Activated T-helper 1 cell treated with Interleukin-2 at 50 U/mL for 16 hours (primary cell): ENCODE measurements at places on chromosomes 5 and 9.

- no peak for DNase-seq
Observed at GRCh38 chr5:79474367-79475151, 39.4 kb downstream of the HOMER1 start.

- no peak for DNase-seq
Observed at GRCh38 chr9:20906326-20906725, 125.1 kb downstream of the HACD4 start.

DNA sequence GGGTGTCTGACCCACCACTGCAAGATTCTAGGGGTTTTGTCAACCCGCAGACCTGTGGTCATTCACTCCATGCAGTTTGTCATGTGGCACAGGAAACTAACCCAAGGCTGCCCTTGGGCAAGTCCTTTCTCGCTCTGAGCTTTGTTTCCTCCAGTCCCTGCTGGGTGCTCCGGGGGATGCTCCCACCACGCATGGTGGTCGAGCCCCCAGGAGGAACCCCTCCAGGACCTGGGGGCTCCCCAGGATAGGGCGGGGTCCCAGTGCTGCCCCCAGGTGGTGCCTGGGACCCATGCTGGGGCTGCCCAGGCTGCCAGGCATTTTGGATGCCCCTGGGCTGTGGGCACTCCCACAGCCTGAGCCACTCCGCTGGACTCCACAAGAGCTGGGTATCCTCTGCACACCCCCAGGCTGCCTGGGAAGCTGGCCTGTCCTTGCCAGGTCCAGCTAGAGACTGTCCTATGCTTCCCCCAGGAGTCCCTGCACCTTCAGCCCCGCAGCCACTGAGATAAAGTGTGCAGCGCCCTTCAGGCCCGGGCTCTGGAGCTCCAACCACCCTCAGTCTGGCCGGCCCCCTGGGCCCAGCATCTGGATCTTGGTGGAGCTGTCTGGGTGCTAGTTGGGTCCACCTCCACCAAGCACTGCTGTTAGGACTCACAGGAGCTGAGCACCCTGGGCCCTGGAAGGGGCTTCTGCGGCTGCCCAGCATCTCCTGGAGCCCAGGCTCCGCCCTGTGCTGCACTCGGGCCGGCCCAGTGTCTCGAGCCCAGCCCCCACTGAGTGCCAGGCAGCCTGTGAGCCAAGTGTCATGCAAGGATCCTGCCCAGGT lies 104.3 kb downstream of the PHF2 start:
- DNase-seq = no peak

DNA sequence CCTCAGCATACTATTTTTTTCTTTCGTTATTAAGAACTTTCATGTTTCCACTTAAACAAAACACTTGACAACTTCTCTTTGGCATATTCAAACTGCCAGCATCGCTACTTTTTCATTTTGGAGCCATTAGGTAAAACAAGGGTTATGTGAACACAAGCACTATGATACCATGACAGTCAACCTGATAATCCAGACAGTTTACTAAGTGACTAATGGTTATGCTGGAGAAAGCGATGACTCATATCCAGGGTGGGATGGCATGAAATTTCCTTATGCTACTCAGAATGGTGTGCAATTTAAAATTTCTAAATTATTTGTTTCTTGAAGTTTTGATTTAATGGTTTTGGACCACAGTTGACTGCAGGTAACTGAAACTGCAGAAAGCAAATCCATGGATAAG lies 29.9 kb upstream of the PRSS3 start:
- no peak for DNase-seq

DNA sequence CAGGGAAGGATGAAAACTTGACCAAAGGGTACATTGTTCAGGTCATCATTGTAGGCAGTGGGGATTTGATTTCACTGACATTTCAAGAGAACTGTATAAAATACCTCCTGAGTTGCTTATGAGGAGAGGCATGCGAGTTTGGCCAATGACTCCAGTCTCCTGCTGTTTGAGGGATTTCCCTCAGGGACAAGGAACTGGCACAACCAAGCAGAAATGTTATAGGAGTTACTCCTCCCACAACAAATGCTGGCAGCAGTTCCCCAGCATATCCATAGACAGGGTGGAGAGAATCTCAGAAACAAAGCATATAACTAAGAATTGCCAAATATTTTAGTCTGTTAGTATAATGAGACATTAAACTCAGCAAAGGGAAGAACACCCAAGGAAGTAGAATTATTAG lies 47.2 kb upstream of the FBXL7 start:
- DNase-seq = no peak

DNA sequence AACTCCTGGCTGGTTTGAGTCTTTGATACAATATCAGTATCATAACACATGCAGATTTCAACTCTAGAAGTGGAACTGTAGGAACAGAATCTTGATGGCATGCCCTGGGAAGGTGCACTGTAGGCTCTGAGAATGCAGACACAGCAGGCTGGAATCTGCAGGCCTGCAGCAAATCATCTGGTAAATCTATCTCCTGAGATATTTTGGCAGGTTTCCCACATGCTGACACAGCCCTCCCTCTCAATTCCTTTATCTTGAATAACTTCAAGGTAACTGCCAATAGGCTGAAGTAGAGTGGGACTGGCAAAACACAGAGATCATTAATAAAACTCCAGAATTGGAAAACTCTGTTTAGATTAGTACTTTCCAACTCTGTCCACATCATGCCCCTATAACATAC lies 177.8 kb upstream of the PCSK5 start:
- DNase-seq = no peak

DNA sequence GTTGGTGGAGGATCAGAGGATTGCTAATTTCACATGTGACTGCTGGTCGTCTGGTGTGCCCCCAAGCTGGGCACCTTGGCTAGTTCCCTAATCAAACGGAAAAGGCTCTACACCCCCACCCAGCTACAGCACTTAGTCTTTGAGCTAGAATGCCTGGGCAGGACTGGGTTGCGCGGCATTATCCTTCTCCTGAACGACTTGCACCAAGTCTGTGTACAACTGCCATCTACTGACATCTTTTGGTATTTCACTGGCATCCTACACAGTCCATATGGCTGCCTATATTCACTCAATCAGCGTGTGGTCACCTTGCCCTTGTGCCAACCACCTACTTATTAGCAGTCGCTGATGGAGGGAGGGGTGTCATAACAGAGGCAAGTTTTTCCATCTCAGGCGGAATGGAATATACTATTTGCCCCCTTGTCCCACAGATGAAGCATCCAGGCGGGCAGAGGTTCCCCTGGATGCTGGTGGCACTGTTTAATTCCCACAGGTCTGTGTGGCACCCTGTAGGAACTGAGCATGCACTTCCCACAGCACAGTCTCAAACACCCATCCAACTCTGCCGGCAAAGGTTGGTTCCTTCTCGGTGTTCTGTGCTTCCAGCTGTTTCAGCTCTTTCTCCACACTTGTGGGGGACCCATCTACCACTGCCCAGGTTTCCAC lies 150.1 kb downstream of the OSTF1 start:
- no peak for DNase-seq
